GM10248 (cell line): ENCODE measurements at places on chromosomes 4 and X.

GRCh38 chr4:61507091-61507490 is 307.0 kb downstream of the ADGRL3 start:
- no peak for DNase-seq

DNA sequence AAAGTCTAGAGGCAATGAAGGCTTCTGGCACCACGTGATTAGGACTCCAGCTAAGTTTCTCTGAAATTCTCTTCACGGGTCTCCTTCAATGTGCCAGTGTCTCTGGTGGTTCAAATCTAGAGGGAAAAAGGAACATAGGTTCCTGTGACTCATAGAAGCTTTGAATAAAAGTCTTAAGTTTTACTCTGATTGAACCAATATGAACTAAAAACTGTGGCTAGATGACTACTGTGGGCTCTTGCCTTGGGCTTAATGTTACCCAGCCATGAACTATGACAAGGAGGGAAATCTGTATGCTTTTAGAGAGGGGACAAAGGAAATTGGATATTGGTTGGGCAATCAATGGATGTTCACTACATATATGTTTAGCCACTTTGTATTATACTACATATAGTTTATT is 49.9 kb upstream of the TEX13D start:
- DNase-seq, result no peak

DNA sequence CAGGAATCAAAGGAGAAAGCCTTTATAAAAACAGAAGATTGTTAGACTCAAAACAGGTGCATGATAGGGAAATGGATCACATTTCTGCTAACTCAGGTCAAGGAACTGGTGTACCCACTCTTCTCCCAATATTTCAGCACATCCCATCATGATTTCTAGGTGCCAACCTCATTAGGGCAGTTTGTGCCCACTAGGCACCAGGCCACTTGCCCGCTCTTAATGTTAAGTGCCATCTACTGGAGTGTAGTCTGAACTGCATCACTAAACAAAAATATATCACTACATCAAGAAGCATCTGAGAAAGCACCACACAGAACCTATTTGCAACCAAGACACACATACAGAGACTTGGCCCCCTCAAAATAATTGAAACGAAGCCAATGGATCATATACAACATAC is 140.4 kb upstream of the GRID2 start:
- no peak for DNase-seq

GRCh38 chrX:82627568-82627967 is 880.5 kb upstream of the POU3F4 start:
- no peak for DNase-seq

- DNase-seq, result no peak
These were observed 1826.3 kb upstream of the IGFBP7 start for GRCh38 chr4:58936436-58936835.

DNA sequence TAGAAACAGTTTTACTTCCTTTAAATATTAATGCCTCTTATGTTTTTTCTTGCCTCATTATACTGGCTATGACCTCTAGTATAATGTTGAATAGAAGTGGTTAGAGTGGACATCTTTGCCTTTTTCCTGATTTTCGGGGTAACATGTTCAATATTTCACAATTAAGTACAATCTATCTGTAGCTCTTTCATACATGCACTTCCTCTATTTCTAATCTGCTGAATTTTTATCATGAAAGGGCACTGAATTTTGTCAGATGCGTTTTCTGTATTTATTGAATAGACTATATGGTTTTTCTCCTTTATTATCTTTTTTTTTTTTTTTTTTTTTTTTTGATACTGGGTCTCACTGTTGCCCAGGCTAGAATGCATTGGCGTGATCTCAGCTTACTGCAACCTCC is 29.0 kb downstream of the MECP2 start:
- no peak for DNase-seq

DNA sequence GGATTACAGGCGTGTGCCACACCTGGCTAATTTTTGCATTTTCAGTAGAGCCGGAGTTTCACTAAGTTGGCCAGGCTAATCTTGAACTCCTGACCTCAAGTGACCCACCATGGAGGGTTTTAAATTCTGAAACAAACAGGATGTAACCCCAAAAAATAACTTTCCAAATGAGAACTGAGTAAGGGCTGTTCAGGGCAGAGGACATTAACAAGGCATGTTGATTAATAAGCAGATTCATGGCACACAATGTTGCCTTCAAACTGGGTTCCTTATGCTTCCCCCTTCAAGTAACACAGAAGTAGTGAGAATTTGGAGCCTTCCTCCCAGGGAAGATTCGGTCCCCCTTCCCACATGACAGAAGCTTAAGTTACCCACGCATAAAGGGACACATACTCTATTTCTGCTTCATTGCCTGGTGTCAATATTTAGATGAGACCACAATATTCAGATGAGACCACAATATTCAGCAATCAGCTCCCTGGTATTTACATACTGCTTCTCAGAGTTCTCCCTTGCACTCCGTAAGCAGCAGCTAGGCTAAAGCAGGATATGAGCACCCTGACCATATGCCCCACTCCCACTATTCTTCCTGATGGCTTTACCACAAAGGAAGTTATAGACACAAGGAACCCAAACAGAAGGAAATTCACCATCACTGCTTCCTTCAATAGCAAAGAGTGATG is 21.4 kb downstream of the GRSF1 start:
- DNase-seq, result no peak

DNA sequence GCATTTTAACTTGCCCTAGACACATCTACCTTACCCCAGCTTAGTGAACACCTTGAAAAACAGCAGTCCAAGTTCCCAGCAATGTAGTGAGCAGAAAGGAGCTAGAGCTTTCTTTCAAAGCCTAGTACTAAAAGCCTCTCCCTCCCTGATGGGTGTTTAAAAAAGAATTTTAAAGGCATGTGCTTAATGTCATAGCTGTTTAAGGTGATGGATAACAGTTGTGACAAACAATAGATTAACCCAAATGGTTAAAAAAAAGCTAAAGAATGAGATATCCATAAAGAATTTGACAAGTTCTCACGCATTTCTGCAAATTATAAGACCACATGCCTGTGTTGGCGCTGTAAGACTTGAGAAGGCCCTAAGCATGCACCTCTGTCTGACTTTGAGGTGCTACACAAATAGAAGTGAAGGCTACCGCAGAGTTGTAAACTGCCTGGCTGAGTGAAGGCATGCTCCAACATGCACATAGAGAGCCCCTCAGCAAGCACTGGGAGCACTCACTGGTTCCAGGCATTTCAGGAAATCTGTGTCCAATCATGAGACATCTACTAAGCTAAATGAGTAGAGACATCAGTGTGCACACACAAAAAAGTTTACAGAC is 94.0 kb downstream of the PHF8 start:
- no peak for DNase-seq

GRCh38 chr4:144357975-144358374 is 217.5 kb upstream of the GYPA start:
- no peak for DNase-seq

DNA sequence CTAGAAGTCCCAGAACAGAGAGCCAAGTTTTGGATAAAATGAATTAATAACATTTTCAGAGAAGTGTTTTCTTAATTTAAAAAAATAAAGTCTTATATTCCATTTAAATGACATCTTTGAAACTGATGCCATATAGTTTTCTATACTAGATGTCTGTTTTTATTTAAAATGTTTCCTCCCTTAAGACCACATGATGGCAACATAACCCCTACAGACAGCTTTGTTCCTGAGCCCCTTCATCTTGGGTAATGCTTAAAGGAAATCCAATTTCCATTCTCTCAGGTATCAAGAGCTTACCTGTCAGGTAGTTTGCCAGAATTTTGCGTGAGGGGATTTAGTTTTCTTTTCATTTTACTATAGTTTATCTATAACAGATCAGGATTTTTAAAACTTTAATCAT is 181.4 kb upstream of the UGT8 start:
- DNase-seq, result no peak

DNA sequence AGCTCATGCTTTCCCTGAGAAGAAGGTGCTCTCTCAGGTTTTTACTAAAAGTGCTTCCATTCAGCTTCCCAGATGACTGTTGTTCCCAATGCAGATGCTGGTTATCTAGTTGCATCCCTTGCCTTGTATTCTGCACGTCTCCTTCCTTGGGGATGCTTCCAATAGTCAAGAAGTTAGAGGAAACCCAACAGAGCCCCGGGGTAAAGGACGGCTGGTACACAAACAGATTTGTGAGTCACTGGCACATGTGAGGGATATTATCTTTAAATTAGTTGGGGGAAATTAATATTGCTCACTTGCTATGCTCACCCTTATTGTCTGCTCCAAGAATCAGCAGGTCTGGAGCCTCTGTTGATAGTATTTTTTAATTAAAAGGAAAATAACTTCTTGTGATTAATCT is 465.2 kb upstream of the BOD1L1 start:
- no peak for DNase-seq

DNA sequence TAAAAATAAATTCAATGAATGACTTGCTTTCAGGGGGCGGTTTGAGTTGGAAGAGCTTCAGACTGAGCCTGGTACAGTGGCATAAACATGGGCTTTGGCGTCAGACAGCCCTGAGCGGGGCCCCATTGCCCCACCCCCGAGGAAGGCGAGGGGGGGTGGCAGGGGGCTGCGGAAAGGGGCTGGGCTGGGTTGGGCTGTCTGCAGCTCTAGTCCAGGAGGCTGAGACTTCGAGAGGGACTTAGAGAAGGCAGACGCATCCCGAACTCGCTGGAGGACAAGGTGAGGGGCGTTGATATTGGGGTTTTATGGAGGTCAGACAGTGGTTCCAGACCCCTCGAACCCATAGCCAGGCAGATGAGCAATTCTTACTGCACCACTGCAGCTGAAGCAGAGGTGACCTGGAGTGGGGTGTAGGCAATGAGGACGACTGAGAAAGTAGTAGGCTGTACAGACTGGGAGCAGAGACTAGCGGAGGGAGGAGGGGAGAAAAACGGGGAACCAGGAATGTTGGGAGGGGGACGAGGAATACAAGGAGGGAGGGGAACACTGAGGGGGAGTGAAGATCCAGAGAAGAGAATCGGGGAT is at the start of gene MAGED2:
Gene MAGED2, plus strand, starts transcription at position 222 of the 585 bp plus-strand sequence. CDS start 1,587 bp downstream, outside the sequence.
- DNase-seq, result peak; percentile 18

GRCh38 chr4:164977243-164978164 is at the start of gene TRIM61:
Gene TRIM61, minus strand, starts transcription at chr4:164977657. Its CDS starts 7,655 bp downstream, at chr4:164970002.
- DNase-seq, result peak; percentile 84

- DNase-seq, result no peak
These were observed 142.9 kb downstream of the SHOX start for GRCh38 chrX:773292-774025.

- DNase-seq, result no peak
These were observed 80.9 kb downstream of the CNGA2 start for GRCh38 chrX:151815398-151815797.

DNA sequence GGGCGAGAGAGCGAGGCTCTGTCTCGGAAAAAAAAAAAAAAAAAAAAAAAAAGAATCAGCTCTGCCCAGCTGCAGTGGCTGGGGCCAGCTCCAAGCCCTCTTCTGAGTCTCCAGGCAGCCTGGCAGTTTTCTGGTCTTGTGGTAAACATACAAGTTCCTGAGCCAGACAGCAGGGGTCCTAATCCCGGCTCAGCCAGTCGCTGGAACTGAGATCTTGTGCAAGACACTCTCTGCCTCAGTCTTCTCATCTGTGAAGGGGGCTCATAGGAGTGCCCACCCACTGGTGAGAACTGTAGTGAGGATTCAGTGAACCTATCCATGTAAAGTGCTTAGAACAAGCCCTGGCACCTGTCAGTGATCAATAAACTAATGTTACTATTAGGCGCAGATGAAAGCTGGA is 41.8 kb downstream of the C4orf50 start:
- DNase-seq, result no peak

- DNase-seq, result no peak
These were observed 439.1 kb downstream of the INPP4B start for GRCh38 chr4:142406917-142407501.

- no peak for DNase-seq
These were observed 7.6 kb upstream of the TBC1D19 start for GRCh38 chr4:26576231-26576739.

GRCh38 chr4:6710282-6710681 is 617 bp upstream of the MRFAP1L1 start:
- peak; percentile 10 for DNase-seq

DNA sequence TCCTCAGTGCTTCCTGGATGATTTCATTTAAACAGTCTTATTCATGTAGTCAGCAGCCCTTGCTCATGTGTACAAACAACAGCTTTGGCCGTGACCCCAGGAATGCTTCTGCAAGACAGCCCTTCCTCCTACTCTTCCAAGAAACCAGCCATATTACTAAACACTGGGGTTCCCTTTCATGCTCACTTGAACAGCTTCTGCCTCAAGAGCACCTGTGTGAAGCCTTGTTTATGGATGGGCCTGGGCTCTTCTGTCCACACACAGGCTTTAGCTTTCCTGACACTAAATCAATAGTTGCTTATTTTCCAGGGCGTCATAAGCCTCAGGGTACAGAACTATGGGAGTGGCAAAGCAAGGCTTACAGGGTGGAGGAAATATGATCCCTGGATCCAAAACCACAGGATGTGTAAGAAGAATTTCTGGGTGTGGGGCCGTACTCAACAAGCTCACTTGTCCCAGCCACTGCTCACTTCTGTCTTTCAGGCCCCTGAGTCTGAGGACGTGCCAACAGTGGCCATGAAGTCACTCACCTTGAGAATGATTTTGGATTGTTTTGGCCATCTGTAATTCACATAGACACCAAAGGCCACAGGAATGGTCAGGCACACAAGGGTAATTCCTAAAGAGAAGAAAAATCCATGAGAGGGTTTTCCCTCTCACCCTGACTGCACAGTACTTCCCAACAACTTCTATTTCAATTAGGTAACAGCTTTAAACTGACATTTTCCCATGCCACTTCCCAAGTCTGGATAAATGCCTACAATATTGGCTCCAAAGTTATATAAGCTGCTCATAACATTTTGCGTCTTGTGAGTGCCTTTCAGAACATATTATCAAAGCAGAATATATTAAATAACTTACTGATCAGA is 17.7 kb downstream of the SLC10A6 start:
- DNase-seq, result no peak

DNA sequence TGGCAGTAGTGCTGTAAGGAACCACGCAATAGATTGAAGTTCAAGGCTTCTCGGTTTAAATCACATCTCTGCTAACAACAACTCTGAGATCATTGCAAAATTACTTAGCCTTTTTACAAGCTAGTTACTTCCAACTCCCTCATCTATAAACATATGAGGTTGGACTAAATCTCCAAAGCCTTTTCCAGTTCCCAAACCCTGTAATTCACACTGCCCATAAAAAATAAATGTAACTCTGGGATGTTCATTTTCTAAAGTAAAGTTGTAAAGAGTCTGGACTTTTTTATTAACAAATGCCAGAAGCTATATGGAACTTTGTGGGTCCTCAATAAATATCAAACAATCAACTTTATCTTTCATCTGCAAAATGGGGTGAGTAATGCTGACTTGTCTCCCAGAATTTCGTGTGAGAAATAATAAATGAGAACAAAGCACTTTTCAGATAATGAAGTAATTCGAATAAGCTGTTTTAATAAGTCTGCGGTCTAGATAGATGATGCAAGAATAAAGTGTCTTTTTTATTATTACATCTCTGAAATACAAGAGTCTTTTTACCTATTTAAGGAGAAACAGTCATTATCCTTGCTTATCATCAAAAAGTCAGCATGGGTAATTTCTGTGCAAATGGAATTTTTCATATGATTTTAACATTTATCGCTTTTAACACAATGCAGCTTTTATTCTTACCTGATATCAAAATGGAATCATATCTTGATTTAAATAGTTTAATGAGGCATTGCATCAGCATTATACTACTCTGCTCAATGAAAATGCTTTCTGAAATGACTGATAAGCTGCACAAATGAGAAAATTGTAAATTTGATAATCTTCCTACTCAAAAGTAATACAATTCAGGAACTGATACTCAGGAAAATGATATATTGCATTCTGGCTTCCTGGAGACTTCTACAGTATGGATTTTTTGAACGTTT is 252.6 kb downstream of the BANK1 start:
- DNase-seq, result no peak
